GM04503 (cell line): ENCODE measurements at places on chromosomes 4 and X.

DNA sequence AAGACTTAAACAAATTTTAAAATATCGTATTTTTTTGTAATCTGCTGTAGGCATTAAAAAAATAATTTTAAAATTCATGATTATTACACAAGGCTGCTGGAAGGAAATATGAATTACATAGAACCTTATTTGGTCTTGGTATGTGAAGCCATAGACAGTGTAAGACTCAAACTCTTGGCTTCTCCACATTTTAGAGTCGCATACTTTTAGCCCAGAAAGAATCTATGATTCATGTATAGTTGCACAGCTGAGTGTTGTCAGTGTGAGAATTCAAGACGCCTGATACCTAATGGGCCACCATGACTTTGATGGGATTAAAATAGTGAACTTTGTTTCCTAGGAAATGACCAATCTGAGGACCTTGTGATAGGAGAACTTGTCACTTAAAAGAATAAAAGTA is 1.4 kb downstream of the INTU start:
- peak; percentile 61 for DNase-seq

DNA sequence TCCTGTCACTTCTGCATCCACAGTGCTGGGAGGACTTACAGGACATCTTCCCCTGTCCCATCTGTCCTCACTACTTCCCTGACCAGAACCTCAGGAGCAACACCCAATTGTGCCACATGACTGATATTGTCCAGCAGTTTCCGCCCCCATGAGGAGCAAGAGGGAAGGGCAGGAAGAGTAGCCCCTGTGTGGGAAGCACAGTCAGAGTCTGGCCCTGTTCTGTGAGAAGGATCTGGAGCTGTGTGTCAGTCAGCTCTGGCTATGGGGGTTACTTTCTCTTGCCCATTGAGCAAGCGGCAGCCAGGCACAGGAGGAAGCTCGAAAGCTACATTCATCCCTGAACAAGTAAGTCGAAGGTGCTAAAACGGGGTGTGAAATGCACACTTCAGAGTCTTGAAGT is 14.8 kb upstream of the TRIM60 start:
- no peak for DNase-seq

DNA sequence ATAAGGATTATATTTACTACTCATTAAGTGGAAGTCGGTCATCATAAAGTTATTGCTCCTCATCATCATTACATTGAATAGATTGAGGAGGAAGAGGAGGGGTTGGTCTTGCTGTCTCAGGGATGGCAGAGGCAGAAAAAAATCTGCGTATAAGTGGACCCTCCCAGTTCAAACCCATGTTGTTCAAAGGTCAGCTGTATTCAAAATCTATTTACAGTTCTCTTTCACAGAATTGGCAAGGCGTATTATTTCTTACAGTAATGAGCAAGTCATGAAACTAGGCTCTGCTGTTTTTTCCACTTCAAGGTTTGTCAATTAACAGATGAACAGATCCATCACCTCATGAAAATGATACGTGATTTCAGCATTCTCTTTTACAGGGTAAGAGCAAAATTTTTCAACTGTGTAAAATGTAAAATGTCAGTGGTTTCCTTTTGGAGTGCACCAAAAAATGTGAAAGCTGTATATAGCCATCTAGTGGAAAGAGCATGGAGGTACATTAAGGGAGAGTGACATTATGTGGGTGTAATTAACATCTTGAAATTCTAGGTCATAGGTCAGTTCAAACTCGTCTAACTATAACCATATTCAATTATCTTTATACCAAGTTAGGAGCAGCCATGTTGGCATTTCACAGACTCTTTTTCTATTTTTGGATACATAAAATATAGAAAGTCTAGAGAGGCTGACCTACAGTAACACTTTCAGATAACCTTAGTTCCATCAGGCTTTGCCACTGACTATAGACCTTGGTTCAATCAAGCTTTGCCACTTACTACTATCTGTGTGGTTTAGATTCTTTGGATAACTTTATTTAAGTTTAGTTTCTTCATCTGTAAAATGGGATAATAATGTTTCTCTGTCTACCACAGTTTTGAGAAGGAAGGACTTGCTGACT is 30.1 kb downstream of the NEIL3 start:
- peak; percentile 10 for DNase-seq

GRCh38 chrX:25721564-25721963 is 416.6 kb upstream of the MAGEB18 start:
- DNase-seq = no peak

- DNase-seq = no peak
These were observed 140.0 kb downstream of the IDS start for GRCh38 chrX:149365061-149365460.

DNA sequence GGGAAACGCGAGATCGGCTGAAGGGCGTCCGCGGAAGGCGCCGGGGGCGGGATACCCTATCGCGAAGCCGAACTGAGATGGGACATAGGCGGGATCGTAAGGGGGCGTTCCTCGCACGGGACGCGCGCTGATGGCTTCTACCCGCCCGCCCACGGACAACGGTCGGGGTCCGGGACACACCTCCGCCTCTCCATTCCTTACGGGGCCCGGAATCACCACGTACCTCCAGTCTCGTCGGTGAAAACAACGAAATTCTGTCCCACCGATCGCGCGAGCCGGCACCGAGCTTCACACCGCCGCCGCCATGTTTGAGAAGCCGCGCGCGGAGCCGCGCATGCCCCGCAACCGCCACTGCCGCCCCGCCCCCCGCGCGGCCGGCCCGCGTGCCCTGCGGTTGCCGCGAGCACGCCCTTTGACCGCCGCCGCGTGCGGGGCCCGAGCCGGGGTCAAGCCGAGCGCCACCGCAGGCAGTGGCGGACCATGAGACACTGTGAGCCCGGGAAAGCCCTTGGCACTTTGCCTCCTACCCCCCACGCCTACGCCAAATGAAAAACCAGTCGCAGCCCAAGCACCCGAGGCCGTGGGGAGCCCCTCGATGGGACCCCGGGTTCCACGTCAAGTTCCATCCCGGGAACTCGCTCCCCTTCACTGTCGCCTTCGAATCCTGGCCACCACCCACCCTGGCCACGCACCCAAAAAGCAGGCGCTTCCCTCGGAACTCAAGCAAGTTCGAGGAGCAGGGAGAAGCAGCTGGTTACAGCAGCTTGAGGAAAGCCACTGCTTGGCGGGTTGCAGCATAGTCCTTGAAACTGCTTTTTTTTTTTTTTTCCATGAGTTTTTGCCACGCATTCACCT is at the start of gene SCML2:
TSS of gene SCML2 (minus strand) at position 320 of the 855 bp plus-strand sequence. CDS start 20,617 bp downstream, outside the sequence.
- no peak for DNase-seq

DNA sequence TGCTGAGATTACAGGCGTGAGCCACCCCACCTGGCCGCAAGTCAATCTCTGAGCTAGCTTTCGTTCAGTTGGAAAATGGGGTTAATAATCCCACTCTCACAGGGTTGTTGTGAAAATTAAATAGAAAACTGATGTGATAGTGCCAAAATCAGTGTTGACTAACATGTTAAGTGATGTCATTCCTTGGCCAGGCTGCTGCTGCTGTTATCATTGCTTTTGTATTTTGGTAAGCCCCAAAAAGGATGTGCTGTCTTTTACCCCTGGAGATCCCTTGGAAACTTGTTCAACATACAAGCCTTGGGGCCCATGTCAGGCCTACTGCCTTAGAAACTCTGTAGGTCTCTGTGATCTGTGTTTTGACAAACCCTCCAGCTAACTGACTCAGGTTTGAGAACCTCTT is 106.3 kb downstream of the AFF1 start:
- DNase-seq = no peak

DNA sequence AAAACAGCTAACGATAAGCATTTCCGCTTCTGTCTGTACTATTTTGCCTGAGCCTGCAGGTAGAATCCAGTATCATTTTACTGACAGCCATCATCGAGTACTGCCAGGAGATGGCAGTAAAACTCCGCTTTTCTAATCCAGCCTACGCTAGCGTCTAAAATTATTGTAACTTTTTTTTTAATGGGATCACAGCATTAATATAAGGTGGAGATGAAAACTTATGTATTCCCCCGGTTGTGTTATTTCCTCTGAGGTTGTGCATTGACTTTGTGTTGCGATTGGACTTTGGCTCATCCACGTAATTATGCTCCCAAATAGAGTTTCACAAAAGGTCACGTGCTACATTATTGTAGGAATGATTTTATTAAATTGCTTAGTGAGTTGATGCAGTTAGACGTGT is 248.1 kb downstream of the C4orf33 start:
- no peak for DNase-seq

GRCh38 chr4:148434075-148434773 is 8.0 kb downstream of the NR3C2 start:
- no peak for DNase-seq

- DNase-seq = no peak
These were observed 241.4 kb upstream of the ARHGAP24 start for GRCh38 chr4:85233516-85233915.

DNA sequence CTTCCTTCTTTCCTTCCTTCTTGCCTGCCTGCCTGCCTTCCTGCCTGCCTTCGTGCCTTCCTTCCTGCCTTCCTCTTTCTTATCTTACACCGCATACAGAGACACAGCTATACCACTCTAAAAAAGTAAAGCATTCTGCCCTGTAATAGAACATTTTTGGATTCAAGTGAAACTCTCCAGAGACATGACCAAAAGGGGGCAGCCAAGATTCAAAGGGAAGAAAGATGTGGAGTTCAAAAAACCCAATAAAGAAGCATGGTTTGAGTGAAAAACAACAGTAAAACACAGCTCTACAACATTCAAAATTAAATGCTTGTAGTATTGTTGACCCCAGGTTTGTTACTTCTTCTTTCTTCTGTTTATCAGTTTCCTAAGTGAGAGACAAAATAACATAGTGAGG is 914.9 kb upstream of the PCDH7 start:
- no peak for DNase-seq

- DNase-seq = no peak
These were observed 41.6 kb downstream of the APBB2 start for GRCh38 chr4:41172786-41173185.

GRCh38 chr4:98506462-98507132 is 151.8 kb downstream of the TSPAN5 start:
- no peak for DNase-seq

- DNase-seq = no peak
These were observed 110.0 kb upstream of the NKX1-1 start for GRCh38 chr4:1516261-1516660.

- no peak for DNase-seq
These were observed 34.6 kb upstream of the SLC2A9 start for GRCh38 chr4:10055871-10056270.

DNA sequence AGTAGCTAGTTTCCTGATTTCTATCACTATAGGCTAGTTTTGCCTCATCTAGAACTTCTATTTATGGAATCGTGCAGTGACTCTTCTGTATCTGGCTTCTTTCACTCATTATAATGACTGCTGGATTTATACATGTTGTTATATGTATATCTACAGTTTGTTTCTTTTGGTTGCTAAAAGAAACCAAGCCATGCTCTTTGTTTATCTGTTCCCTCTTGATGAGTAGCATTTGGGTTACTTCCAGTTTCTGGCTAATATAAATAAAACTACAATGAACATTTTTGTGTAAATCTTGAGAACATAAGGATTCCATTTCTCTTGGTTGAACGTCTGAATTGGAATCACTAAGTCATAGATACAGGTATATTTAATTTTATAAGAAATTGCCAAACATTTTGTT is 73.9 kb downstream of the ARHGAP24 start:
- DNase-seq = no peak

DNA sequence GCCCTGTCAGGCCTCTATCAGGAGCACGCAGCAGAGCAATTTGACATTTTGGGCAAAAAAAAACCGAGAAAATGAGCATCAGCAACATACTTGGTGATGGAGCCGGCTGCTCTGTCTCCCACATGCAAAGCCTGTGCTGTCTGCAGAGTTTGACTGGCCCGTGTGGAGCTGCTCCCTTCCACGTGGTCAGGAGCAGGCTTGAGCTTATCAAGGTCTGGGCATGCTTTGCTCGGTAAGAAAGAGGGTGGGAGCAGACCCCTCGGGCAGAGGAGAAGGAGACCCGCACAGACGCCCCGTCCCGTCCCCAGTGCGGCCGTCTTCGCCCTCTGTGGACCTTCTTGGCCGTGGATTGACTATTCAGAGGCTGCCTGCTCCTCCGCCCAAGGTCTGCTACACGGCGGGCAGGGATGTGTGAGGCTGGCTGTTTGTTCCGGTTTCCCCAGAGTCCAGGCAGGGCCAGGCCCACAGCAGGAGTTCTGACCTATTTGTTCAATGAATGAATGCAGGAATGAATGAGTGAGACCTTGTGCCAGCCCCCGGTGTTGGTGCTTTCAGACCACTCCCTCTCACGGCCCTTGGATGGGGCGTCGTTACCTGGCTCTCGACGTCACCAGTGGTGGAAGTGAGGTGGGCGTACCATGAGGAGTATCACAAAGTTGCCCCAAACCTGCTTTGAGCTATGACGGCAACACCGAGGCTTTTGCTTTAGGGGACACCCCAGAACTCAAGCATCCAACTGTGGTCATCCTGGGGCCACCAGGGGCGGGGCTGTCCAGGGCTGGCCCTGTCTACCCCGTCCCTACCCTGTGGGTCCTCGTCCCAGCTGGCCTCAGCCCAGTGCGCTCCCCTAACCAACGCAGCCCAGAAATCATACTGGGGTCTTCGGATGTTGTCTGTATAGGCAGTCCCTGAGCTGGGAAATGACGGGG is 54.7 kb upstream of the ADRA2C start:
- DNase-seq = no peak

DNA sequence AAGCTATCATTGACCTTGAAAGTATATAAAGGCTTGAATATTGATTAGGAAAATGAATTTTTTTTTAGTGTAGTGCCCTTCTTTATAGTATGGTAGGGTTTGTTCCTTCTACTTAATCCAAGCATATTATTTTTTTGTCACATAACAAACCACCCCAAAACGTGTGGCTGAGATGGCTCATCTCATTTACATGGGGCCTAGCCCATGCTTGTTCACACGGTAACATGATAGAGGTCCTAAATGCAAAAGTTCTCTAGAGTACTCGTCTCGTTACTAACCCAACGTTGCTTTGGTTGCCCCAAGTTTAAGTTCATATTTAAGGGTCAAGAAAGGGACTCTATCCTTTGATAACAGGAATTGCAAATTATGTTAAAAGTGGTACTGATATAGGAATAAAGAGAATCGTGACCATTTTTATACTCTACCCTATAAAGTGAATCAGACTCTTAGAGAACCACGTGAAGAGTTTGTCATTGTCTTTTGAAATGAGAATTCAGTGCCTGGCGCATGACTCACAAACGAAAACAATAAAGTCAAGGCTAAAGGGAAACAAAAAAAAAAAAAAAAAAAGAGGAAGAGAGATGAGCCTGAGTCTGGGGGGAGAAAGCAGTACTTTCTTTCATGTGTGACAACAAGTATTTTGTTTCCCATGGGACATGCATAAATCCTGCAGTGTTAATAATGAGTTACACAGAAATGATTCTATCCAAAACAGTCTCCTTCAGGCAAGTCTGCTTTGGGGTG is 402.8 kb upstream of the NWD2 start:
- DNase-seq = no peak

DNA sequence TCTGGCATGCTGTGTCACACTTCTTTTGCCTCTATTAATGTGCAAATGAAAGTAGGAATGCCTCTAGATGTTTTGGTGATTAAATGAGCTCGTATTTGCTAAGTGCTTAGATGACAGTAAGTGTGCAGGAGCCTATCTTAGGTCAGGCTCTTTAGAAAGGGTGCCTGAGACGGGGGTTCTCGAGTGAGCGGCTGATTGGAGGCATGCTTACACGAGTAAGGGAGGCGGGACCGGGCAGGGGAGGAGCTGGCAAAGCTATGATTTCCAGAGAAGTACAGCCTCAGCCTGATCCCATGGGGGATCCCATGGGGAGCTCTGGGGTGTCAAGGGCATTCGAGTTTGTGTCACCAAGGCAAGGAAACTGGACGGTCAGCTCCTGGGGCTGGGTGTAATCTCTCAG is 44.8 kb downstream of the CLDN34 start:
- no peak for DNase-seq

GRCh38 chr4:119030536-119030890 is 105.1 kb upstream of the MYOZ2 start:
- DNase-seq = no peak
